ENCODE measurements at places on chromosomes 2 and 18.
A peak's percentile ranks its signal among the peaks of the same experiment; 100 is the strongest.

- no peak for DNase-seq
Observed at GRCh38 chr18:12821408-12821807, 62.6 kb downstream of the PTPN2 start.

GRCh38 chr2:16259010-16259409 is 318.7 kb downstream of the MYCN start:
- DNase-seq = no peak

DNA sequence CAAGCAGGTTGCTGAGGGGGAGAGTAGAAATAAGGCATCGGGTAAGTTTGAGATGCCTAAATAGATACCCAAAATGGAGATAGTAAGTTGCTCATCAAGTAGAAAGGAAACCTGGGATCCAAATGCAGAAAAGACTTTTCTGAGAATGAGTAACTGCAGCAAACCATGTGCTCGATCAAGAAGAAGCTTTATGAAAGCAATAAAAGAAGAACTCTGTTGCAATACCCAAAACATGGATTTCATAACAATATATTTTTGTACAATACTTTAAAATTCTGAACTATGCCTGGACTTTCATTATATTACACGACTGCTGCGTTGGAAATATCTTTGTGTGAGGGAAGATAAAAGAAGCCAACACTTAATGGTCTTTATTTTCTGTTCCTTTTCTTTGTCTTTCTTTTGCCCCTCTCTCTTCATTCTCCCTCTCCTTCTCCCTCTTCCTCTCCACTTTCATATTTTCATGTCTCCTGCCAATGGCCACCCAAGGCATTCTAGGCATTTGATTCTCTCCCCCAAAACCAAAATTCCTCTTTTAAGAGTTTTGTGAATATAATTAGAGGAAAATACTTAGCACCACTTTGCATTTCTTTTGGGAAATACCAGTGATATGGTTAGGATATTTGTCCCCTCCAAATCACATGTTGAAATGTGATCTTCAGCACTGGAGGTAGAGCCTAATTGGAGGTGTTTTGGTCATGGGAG is 257.6 kb downstream of the MREG start:
- no peak for DNase-seq

GRCh38 chr2:47079515-47080412 is 75.3 kb downstream of the STPG4 start:
- no peak for DNase-seq

DNA sequence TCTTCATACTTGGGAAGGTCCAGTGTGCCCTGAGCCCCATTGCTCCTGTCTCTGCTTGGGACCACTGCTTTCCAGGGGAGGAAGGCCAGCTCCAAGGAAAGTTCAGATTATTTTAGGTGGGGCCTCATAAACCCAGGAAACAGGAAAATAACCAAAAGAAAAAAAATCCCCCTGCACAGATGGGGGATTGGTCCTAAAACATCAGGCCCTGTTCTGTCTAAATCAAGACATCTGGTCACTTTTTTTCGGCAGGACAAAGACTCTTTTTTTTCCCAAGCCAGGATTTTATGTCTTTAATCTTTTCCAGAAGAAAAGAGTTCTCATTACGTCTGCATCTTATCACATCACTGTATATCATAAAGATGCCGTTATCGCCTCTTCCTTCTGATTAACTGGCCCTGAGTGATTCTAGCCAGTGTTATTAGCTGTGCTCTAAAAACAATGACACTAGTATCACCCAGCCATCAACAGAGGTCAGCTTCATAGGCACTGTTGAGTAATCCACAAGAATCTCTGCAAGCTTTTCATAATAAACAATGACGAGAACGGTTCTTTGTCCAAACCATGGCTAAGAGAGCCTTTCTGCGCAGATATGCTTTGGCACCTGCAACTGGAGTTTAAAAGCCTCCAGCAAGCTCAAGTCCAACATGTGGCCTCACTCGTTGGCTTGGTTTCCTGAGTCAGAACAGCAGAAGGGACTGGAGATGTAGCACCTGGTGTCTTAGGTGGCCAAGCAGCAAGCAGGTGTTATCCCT is 138.2 kb downstream of the VAPA start:
- DNase-seq = peak; percentile 73

DNA sequence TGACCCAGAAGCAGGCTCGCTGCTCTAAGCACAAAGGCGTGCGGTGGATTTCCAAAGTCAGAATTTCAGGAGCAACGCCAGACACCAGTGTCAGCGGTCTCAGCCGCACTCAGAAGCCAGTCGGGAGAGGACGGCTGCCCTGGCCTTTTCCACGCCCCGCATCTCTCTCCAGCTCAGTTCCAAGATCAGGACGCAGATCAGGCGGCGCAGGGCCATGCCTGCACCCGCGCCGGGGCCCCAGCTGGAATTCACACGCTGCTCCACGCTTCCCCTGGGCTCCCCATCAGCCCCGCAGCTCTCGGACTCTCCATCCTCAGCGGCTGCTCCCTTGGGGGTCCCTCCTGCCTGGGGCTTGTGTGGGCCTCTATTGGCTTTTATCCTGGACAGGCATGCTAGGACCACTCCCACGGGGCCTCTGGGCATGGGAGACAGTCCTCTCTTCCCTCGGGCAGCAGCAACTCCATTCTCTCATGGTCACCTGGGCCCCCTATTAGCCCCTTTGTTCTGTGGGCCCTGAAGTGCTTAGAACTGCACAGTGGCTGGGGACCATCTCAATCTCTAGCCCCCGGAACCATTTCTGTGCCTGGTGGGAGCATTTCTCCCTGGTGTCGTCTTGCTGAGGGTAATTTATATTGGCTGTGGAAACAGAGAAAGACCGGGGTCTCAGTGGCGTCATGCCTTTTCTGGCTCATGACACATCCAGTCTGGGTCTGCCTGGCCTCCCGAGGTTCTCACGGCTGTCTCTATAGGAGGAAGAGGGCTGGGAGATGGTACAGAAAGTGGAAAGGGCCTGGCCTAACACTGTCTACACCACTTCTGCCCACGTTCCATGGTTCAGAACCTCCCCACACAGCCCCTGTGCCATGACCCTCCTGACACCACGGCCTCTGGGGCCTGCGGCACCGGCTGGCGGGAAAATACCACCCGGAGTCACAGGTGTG is 14.9 kb upstream of the TMEM18 start:
- no peak for DNase-seq

GRCh38 chr18:27314996-27315395 is 129.9 kb upstream of the CHST9 start:
- no peak for DNase-seq

DNA sequence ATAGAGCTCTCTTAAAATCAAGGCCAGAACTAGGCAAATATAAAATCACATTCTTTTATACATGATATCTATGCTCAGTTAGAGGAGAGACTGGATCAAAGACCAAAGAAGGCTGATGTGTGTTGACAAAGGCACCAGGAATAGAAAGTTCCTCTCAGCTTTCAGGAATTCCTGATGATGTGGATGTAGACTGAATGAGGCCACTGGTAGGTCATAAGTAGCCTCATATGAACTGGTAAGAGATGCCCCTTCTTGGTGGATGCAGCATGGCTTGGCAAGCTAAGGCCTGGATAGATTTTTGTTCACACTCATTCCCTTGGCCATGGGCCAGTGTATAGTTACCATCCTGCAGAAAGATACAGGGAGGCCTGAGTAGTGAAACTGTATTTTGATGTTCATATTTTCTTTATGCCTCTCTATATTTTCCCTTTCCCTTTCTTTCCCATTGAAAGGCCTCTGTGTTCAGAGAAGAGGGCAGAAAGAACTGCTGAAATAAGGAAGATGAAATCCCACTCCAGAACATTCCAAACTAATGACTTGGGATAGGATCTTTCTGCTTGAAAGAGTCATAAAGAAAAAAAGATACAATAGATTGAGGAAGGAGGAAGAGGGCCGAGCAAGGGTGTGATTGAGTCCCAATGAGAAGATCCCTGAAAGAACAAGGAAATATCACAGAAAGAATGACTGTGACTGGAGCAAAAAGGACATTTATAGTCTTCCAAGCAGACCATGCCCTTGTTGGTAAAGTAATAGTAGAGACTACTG is 2182.7 kb upstream of the PIK3C3 start:
- no peak for DNase-seq

GRCh38 chr2:188134241-188134640 is 157.4 kb upstream of the GULP1 start:
- DNase-seq = no peak

- DNase-seq = no peak
Observed at GRCh38 chr2:126905991-126906390, 7.3 kb downstream of the TEX51 start.

- no peak for DNase-seq
Observed at GRCh38 chr2:30620102-30620501, 173.1 kb downstream of the LCLAT1 start.

GRCh38 chr2:98212092-98213000 is 125.4 kb downstream of the VWA3B start:
- no peak for DNase-seq

DNA sequence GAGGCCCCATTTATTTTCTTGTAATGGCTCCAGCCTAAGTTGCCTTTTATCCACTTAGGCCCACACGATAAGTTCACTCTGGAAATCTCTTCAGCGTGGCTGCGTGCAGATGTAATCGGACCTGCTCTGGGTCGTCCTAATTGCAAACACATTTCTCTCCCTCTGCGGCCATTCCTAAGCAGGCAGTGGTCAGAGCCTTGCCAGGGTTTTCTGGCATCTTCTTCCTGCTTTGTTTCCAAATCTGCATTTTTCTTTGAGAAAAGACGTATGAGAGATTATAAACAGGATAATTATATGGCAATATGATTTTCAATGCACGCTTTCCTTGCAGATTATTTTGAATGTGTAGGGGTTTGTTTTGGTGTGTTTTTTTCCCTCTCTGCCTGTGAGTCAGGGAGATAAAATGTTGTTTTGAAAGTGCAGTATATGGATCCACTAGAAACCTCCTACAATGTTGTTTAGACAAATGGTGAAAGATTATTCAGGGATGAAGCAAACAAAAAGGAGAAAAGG is 239.4 kb upstream of the TANK start:
- DNase-seq = peak; percentile 92

DNA sequence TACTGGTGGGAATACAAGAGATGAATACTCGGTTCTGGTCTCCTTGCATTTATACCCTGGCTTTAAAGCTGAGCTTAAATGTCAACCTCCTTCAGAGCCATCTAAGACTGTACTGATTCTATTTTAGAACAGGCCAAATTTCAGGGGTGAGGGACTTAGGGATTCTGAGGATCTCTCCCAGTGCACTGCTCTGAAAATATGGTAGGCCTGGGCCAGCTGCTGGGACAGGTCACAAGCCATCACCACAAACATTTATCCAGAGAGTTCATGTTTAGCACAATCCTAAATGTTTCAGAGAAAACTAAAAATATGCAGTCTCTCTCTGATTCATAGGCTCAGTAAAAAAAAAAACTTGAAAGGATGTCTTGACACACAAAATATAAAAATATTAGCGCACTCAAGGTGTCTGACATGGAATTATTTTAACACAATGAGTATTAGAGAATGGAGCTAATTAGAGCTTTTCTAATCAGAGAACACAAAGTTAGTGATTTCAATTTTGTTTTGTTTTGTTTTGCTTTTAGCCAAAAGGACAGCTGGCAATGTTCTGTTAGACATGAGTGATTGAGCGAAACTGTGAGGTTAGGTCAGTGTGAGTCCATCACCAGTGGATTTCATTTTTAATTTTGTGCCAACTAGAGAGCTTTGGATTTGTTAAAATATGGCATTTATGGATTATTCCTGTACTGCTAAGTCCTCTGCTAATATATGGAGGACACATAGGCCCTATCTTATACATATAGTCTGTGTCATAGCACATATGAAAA is 38.8 kb downstream of the MFSD6 start:
- DNase-seq = no peak

- DNase-seq = peak; percentile 50
Observed at GRCh38 chr2:1769703-1770422, 25.5 kb upstream of the PXDN start.

- DNase-seq = no peak
Observed at GRCh38 chr18:53819671-53820070, 404.8 kb downstream of the MBD2 start.

GRCh38 chr2:41940060-41940744 is 107.6 kb upstream of the PKDCC start:
- peak; percentile 69 for DNase-seq

DNA sequence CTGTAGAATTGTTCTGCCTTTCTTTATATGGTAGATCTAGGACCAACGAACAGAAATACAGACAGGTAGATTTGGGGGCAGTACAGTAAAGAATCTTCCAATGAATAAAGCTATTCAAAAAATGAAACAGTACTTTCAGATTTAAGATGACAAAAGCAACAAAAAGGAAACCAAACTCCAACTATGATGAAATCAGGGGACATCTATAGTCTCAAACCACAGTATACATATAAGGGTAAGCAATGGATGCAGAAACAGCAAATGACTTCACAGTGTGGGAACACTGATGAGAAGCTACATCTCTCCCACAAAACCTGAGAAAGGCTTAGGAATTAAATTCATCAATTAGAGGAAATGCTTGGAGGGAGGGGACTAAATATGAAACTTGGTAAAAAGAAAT is 202.5 kb downstream of the CTNNA2 start:
- DNase-seq = no peak

GRCh38 chr2:209388446-209389037 is 35.3 kb upstream of the MAP2 start:
- no peak for DNase-seq

DNA sequence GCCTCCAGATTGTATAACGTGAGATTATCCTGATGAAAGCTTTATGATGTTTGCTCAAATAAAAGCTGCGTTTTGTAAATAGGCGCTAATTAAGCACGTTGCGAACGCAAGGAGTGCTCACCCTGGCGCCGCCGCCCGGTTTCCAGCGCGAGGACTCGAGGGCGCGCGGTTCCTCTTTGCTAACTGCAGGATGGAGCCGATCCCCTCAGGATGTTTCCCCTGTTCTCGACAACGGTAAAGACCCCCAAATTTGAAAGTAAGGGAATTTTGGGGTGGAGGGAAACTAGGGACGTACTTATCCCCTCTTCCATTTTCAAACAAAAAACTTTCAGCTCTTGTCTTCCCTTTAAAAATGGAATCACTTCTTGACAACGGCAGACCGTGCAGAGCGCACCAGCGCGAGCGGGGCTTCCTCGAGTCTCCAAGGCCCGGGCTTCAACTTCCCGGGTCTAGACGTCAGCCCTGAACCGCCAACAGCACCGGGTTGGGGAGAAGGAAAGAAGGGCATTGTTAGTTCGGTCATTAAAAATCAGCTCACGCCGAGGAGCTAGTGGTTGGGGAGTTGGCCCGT is 1.1 kb upstream of the GBX2 start:
- DNase-seq = no peak

- DNase-seq = no peak
Observed at GRCh38 chr2:179031731-179032408, 18.1 kb downstream of the CCDC141 start.

- DNase-seq = no peak
Observed at GRCh38 chr2:64932371-64933216, 56.6 kb upstream of the SLC1A4 start.

- DNase-seq = no peak
Observed at GRCh38 chr2:148933456-148933855, 58.4 kb downstream of the KIF5C start.

- no peak for DNase-seq
Observed at GRCh38 chr18:73715210-73715670, 432.4 kb downstream of the FBXO15 start.

GRCh38 chr18:25827961-25828561 is 262.4 kb downstream of the SS18 start:
- no peak for DNase-seq

Data from femur (tissue), 1 donor.